ENCODE measurements at places on chromosomes 13 and 19.

DNA sequence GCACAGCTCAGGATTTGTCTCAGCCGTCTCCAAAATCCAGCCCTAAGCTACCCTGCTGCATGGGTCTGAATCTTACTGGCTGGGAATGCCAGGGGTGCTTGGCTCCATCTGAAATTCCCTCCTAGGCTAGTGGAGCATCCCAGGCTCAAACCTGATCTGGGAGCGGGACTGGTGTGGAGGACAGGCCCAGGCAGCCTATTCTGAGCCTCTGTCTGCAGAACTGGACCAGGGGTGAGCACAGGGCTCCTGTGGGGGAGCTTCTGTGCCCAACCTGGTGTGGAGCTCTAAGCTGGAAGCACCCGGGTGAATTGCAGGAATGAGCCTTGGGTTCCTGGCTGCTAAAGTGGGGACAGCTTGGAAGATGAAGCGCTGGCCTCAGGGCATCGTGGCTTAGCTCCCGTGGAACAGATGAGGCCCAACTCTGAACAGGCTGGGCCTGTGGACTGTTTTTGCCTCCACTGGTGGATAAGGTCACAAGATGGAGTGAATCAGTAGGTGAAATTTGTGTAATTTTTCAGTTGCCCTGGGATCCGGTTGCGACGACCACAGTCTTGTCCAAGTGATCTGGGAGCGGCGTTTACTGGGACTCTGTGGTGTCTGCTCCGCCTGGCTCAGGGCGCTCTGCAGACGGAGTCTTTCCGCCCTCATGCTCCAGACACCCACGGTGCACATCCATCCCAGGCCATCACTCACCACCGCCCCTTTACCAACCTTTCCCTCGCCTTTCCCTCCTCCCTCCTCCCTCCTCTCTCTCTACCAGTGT lies 79.5 kb downstream of the TEX29 start:
- DNase-seq = no peak

DNA sequence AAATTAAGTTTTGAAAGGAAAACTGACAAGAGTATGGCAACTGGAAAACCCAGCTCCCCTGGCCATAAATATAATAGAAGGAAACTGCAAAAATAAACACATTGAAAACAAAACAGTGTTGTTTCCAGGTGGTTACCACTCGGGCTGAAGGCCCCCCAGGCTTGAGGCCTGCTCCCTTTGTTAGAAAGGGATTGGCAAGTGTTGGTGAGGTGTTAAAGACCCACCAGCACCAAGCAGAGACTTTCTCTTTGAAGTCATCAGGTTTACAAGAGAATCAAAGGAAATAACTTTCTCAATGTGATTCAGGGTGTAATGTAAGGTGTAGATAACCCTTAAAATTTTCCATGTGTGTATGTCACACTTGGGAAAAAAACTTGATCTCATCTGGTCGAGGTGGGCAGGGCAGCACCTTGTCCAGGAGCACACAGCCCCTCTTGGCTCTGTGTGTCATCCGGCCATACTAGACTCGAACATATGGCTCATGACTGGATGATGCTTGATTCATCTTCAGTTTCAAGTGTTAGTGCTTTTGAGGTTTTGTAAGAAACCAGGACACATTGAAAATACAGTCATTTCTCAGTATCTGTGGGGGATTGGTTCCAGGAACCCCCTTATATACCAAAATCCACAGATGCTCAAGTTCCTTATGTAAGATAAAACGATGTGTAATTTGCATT lies 7.8 kb downstream of the ACTN4 start:
- DNase-seq = peak; percentile 83

DNA sequence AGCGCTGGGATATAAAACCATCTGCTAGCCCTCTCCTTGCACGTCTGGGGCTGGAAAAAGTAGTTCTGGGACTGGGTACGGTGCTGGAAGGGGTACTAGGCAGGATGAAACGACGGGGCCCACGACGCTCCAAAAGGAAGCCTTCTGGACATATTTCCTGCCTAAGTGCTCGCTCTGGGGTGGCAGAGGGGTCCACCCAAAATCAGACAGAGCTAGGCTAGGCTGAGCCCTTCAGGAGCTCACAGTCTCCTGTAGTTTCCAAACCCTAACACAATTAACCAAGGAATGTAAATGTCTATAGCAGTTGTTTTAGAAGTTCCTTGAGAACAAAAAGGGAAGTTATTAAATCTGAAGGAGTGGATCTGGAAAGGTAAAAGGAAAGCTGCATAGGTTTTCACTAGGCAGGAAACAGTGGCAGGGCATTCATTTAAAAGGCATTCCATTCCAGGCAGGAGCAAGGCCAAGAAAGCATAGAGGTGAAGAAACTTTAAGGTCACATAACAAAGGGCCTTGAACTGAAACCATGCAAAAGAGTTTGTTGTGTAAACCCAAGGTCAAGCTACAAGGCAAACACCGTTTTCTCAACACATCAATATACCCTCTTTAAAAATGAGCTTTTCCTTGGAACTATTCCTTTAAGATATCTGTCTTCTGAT lies 634 bp upstream of the DIAPH3 start:
- DNase-seq = no peak

- no peak for DNase-seq
Measured at GRCh38 chr13:30165796-30166195, 141.6 kb downstream of the KATNAL1 start.

DNA sequence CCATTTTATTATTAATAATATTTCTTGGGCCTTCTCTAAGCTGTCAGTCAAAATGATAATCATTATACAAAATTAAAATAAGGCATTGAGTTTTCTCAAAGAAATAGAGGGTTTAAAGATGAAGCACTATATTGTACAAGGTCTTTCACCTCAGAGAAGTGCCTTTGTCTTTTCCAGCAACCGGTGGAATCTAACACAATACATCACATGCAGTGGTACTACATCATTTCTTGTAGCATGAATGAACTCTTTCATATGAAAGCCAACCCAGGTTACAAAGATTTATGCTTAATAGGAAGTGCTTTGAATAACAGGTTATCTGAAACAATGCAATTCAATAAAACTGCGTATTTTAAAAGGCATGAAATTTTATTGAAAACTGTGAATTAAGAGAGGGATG lies 1620.8 kb downstream of the PCDH9 start:
- DNase-seq = no peak

DNA sequence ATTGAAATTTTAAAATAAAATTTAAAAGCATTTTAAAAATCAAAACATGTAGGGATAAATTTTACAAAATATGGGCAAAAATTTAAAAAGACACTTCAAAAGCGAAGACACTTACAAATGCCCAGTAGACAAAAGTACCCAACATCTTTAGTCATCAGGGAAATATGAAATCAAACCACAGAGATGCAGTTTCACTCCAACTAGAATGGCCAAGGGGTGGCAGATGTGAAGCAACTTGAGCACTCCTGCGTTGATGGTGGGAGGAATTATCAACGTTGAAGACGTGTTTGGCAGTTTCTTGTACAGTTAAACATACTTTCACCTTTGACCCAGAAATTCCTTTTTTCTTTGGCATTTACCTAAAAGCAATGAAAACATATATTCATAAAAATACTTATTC lies 518.0 kb upstream of the SGCG start:
- DNase-seq = no peak

DNA sequence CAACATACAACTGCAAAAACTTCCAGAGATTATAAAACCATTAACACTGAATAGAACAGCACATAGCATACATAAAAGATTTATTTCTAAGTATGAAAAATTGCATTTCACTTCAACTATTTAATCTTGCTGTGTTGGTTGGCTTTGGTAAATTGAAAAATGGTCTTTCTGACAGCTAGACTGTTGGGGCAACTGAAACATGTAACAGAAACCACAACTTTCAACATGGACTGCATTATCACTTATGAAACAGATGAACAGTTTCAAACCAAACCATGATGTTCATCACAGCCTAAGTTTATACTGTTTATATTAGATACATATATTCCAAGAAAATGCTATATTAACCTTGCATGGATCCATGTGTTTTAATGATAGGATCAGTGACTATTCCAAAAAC lies 324.1 kb upstream of the PCDH9 start:
- no peak for DNase-seq

- no peak for DNase-seq
Measured at GRCh38 chr13:29436721-29437280, 158.7 kb downstream of the SLC7A1 start.

DNA sequence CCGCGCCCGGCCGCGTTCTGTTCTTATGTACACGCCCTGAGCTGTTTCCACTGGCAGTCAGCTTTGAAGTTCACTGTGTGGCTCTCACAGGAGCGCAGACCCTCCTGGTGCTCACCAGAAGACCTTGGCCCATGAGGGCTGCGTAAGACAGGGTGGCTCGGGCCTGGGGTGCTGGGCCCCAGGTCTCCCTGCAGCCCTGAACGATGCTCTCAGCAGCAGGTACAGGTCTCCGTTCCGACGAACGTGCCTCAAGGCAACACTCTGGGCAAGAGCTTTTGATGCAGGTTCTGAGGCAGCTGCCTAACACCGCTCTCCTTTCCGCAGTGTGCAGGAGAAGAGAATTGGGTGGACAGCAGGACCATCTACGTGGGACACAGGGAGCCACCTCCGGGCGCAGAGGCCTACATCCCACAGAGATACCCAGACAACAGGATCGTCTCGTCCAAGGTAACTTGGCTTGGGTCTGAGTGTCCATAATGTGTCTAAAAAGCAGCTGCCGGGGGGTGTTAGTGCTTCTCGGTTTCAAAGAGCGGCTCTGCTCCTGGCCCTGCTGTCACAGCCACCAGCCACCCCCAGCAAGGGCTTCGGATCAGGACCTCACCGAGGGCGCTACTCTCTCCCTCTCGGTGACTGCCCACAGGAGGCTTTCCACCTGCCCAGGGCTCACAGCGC lies 95.1 kb downstream of the ATP11A start:
- DNase-seq = no peak

DNA sequence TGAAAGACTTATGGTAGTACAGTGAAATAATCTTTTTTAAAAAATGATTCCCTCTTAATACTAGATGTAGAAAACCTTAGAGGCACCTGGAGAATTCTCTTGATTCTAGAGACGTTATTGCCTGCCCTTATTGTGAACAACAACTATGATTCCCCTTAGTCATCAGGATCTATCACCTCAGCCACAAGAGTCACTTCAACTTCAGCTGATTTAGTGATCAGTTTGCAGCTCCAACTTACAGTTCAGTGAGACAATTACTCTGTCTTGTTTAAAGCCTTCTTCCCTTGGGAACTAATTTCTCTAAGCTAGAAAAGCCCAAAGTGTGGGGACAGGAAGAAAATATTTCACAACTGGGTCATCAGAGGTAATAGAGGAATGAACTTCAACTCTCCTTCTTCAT lies 254.3 kb upstream of the SLITRK1 start:
- DNase-seq = peak; percentile 57

- DNase-seq = no peak
Measured at GRCh38 chr13:28340272-28340793, 154.6 kb downstream of the FLT1 start.

DNA sequence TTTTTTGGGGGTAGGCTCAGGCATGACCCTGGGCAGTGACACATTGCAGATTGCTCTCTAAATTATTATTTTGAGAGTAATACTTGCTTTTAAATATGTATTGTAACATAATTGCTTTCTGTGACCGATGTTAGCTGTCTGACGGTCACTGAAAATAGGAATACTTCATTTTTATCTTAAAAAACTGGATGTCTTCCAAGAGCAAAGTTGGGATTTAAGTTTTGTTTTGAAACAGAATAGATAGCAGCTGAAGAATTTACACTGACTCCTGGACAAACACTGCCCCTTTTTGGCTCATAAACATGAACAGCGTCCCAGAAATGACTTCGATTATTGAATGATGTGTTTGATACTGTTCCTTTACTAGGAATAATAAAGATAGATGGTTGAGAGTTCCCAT lies 535.9 kb downstream of the GPC5 start:
- DNase-seq = no peak

DNA sequence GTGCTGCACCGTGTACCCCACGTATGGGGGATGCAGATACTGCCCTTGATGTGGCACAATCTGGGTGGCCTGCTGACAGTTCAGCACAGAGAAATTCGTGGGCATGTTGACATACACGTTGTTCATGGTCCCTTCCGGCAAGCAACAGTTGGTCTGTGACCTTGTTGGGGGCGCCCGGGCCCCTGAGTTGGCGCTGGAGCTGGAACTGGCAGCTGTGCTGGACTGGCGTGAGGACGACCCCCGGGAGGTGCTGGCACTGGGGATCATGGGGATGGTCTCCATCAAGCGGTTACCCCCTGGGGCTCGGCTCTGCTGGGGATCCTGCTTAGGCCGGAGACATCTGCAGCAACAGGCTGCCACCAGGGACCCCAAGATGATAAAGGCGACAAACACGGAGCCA lies 5.2 kb downstream of the SHISA2 start:
- DNase-seq = no peak

DNA sequence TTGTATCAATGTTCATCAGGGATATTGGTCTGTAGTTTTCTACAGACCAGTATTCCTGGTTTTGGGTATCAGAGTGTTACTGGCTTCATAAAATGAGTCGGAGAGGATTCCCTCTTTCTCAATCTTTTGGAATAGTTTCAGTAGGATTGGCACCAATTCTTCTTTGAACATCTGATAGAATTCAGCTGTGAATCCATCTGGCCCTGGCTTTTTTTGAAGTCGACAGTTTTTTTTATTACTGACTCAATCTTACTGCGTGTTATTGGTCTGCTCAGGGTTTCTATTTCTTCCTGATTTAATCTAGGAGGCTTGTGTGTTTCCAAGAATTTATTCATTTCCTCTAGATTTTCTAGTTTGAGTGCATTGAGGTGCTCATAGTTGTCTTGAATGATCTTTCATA lies 11.4 kb downstream of the TEX26 start:
- no peak for DNase-seq

- no peak for DNase-seq
Measured at GRCh38 chr19:47158367-47158791, 27.7 kb downstream of the SAE1 start.

GRCh38 chr19:39419003-39419402 lies 6.5 kb downstream of the PLEKHG2 start:
- no peak for DNase-seq

- DNase-seq = peak; percentile 83
Measured at GRCh38 chr19:1512671-1513498, at the start of gene ADAMTSL5. Gene ADAMTSL5, minus strand, starts transcription at chr19:1513019. Its CDS starts 2,076 bp downstream, at chr19:1510943.

DNA sequence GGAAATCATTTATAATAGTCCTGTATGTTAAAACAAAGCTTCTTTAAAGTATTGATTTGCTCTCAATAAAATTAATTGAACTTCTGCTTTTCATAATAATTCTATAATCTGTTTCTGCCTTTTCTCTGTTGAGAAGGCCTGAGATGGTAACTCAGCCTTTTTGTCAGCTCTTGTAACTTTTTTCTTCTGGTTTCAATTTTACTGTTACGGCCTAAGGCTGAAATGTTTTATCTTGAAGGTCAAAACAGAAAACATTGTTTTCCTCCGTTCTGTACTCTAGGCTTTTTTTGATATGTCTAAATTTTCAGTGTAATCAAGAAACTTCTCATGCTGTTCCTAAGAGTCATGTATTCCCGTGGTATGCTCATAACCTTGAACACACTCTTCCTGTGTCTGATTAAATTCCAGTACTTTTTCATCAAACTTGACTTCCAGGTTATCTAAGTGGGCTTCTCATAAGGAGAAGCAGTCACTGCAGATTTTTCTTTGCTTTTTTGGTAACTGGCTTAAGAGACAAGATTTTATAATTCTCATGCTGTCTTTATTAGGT lies 7.6 kb upstream of the NAXD start:
- DNase-seq = no peak
